ENCODE measurements at places on chromosomes 1 and 21. TPM values are rescaled to one million over a fixed set of nuclear protein-coding genes. Genes with fewer than 3 reads are reported as not detected.

DNA sequence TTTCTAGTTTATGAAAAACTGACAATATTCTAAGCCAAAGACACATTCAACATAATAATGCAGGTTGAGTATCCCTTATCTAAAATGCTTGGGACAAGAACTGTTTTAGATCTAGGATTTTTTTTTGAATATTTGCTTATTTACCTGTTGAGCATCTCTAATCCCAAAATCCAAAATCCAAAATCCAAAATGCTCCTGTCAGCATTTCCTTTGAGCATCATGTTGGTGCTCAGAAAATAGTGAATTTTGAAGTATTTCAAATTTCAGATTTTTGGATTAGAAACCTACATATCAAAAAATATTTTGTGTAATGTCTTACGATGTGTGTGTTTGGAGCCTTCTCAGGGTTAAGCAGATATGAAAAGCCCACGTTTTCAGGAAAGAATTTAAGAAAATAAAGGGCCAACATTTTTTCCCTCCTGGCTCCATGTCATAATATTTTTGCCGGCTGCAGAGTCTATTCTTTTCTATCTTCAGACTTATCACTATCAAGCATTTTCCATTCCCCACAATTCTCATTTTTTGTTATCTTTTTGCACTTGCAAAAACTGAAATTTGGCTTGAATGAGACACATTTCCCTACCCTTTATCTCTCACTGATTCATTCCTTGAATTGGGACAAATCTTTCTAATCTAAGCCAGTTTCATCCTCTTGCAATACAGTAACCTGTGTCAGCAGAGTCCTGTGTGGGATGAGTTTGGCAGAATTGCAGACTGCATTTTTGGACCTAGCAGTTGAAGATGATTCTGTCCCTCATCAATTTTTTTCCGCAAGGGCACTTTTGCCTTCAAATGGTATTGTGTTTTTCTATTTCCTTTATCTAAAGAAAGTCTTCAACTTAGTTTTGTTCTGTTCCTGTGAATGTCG, 233.9 kb downstream of the DISC1 start:
- H3K27ac ChIP-seq: no peak overlapping the region
- H3K4me1 ChIP-seq: 0 out of 2 replicates have a peak, but pooled peaks cover 2% of the 10 kb centered on the region
- H3K36me3 ChIP-seq: no peaks in the 10 kb centered on the region
- DNase-seq: no peak
- H3K4me3 ChIP-seq: no peak overlapping the region

HES3 gene
- total RNA-seq: not detected

UCK2 gene
- 87.8 TPM for total RNA-seq

DNA sequence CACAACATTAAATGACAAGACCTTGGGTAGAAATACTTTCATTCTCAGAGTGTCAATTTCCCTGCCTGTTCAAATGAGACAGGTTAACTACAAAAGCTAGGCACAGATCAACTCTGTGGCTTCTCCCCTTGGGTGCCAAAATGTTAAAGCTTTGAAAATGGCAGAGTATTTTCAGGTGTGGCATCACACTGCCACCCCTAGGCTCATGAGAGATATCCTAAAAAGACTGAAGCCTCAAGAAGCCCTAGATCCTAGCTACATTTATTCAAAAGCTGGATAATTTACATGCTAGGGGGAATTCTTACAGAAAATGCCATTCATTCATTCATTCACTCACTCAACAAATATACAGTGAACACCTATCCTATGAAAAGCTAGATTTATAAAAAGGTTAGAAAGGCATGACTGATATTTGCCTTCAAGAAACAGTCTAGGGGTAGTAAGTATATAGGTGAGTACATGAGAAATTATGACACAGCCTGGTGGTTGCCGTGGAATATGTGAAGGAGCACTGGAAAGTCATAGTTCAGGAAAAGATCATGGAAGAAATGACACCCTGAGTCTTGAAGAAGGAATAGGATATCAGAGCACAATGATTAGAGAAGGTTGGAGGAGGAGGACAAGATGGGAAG, 15.9 kb upstream of the RAB4A start:
- no peaks in the 10 kb centered on the region for H3K36me3 ChIP-seq
- H3K27me3 ChIP-seq: peaks cover 5% of the 10 kb centered on the region
- H3K4me1 ChIP-seq: no peaks in the 10 kb centered on the region
- no peak for DNase-seq

GRCh38 chr1:110341146-110341871, 2.1 kb downstream of the RBM15 start:
- H3K4me3 ChIP-seq: peak overlapping the region; percentile 9
- H3K27me3 ChIP-seq: no peaks in the 10 kb centered on the region

DNA sequence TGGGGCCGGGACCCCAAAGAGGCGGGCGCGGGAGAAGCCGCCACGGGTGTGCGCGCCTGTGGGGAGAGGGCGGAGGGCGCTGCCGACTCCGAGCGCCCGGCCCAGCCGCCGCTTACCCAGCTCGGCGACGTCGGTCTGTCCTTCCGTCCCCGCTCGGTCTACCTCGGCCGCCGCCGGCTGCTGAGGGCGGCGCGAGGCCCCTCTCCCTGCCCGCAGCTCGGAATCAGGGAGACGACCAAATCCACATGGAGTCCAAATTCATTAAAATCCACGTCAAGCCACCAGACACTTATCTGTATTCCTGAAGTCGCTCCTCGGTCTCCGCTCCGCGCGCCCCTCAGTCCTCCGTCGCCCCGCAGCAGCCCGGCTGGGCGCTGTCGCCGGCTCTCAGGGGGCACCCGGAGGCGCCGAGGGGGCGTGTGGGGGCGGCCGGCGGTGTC, 637 bp downstream of the PLXNA2 start:
- H3K4me3 ChIP-seq: peak overlapping the region; percentile 57
- no peak overlapping the region for H3K27ac ChIP-seq
- no peak for DNase-seq
- peaks cover 7% of the 10 kb centered on the region for H3K4me1 ChIP-seq
- peaks cover 12% of the 10 kb centered on the region for H3K27me3 ChIP-seq

DNA sequence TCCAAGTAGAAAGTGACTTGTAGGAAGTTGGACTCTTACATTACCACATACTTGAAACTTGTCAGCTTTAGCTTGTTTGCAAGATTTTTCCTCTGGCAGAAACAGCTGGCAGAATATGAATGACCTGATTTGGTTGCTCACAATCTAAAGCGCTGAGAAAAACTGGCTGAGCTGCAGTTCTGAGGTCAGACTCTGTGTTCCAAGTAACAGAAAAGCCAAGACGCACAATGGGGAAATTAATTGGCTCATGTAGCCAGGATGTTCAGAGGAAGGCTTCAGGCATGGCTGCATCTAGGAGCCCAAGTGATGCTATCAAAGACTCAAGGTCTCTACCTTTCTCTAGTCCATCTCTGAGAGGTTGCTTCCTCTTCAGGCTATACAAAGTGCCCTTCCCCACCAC, 27.0 kb downstream of the ALPL start:
- peaks cover 2% of the 10 kb centered on the region for H3K4me1 ChIP-seq
- H3K36me3 ChIP-seq: no peaks in the 10 kb centered on the region
- H3K27me3 ChIP-seq: peaks cover 28% of the 10 kb centered on the region

GRCh38 chr1:204751883-204752687, 66.5 kb upstream of the LRRN2 start:
- DNase-seq: no peak
- H3K27me3 ChIP-seq: peaks cover 3% of the 10 kb centered on the region
- no peak overlapping the region for H3K27ac ChIP-seq
- no peak overlapping the region for H3K4me3 ChIP-seq
- H3K4me1 ChIP-seq: no peaks in the 10 kb centered on the region
- no peaks in the 10 kb centered on the region for H3K36me3 ChIP-seq

DNA sequence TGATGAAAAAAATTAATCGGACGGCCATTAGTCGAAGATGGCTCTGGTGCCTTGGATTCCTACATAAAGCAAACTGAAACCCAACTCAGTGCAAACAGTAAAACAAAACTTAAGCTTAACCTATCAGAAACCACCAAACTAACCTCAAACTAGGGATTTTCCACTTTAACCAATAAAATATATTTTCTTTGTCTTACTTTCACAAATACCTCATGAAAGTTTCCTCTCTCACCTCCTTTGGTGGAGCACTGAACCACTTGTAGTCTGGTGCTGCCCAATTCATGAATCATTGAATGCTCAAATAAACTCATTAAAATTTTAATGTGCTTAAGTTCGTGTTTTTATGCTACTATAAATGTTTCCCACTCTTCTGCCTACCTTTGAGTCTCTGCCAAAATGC, 7.0 kb downstream of the ADORA3 start:
- no peaks in the 10 kb centered on the region for H3K4me1 ChIP-seq
- H3K36me3 ChIP-seq: no peaks in the 10 kb centered on the region
- no peak for DNase-seq
- no peak overlapping the region for H3K27ac ChIP-seq
- H3K4me3 ChIP-seq: no peak overlapping the region

GRCh38 chr1:118118873-118119463, 66.1 kb downstream of the SPAG17 start:
- no peaks in the 10 kb centered on the region for H3K36me3 ChIP-seq
- no peaks in the 10 kb centered on the region for H3K27me3 ChIP-seq
- no peak overlapping the region for H3K27ac ChIP-seq
- peaks cover 2% of the 10 kb centered on the region for H3K4me1 ChIP-seq
- DNase-seq: no peak

DNA sequence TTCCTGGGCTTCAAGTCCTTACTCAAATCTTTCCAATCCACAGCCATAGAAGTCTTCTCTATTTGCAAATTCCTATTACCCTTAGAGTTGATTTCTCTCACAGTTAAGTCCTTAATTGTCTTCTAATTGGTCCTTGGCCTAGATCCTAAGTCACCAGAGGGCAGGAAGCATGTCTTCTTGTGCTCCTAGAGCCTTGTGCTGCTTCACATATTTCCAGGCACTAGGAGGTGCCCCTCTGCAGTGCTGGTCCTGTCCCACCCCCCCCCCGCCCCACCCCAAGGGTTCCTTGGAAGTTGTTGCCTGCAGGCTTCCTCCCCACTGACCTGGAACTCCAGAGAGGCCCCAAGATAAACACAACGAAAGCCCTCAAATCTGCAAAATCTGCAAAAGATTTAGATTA, 28.1 kb upstream of the TARBP1 start:
- DNase-seq: no peak
- H3K36me3 ChIP-seq: no peaks in the 10 kb centered on the region
- H3K4me3 ChIP-seq: no peak overlapping the region
- no peak overlapping the region for H3K27ac ChIP-seq
- no peaks in the 10 kb centered on the region for H3K27me3 ChIP-seq

- no peaks in the 10 kb centered on the region for H3K4me1 ChIP-seq
- H3K4me3 ChIP-seq: no peak overlapping the region
- peaks cover 7% of the 10 kb centered on the region for H3K36me3 ChIP-seq
- no peak for DNase-seq
- H3K27ac ChIP-seq: no peak overlapping the region
- H3K27me3 ChIP-seq: no peaks in the 10 kb centered on the region
Measured at GRCh38 chr1:220224611-220225124, 47.6 kb downstream of the RAB3GAP2 start.

ICOSLG gene
- under 0.01 TPM for total RNA-seq

DNA sequence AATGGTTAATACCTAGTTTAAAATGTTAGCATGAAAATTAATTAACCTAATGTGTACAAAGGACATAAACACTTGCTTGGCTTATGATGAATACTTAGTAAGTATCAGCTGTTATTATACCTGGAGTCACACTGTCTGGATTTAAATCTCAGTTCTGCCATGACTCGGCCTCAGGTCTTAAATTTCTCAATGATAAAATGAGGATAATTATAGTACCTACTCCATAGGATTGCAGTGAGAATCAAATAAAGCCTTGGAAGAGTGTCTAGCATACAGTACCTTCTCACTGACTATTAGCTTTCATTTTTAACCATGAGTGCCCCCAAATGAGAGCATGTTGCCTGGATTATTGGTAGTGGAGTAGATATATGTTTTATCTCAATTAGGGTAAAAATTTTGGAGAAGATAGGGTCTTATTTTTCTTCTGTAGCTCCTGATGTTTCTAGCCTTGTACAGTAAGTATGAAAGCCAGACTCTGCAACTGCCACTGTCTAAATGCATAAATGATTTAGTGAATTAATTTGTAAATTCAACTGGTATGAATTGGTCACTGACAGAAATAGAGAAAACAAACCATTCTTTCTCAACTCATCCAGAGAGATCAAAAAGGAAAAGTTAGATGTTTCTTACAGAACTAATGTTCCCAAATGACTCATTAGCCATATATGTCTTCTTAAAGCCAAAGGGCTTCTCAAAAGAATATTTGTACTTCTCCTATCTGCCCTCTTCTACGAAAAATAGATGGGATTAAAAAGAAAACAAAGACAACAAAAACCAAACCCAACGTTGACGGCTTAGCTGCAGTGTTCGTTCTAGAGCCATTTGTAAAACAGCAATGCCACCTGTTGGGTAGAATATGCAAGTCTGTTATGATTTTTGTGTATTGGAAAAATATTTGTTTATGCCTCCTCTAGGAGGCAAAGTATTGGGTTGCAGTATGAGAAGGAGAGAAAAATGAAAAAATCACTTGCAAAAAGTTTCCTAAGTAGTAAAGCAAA, 53.8 kb upstream of the MROH9 start:
- peak; percentile 42 for DNase-seq
- H3K4me1 ChIP-seq: no peaks in the 10 kb centered on the region
- no peak overlapping the region for H3K4me3 ChIP-seq
- H3K27me3 ChIP-seq: no peaks in the 10 kb centered on the region
- no peak overlapping the region for H3K27ac ChIP-seq
- H3K36me3 ChIP-seq: no peaks in the 10 kb centered on the region

- H3K4me1 ChIP-seq: no peaks in the 10 kb centered on the region
- H3K27ac ChIP-seq: no peak overlapping the region
- H3K4me3 ChIP-seq: no peak overlapping the region
- peak; percentile 63 for DNase-seq
- H3K36me3 ChIP-seq: no peaks in the 10 kb centered on the region
Measured at GRCh38 chr1:170967042-170967910, 31.9 kb downstream of the MROH9 start.

DNA sequence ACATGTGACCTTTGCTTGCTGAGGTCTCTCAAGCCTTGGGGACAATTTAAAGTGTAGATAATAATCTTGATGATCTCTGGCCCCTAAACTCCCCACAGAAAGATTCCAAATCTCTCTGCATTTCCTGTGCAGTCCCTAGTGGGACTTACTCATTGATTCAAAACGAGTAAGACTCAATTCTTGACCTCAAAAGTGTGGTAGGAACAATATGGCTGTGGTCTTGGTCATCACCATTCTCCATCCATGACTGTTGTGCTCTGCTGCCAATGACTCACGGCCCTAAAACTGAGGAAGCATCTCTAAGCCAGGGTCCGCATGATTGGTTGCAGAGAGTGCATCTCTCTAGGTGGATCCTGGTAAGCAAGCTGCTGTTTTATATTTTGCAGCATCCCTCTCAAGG, 268.0 kb downstream of the PTGER3 start:
- H3K4me1 ChIP-seq: no peaks in the 10 kb centered on the region
- no peak overlapping the region for H3K4me3 ChIP-seq
- H3K36me3 ChIP-seq: no peaks in the 10 kb centered on the region

DNA sequence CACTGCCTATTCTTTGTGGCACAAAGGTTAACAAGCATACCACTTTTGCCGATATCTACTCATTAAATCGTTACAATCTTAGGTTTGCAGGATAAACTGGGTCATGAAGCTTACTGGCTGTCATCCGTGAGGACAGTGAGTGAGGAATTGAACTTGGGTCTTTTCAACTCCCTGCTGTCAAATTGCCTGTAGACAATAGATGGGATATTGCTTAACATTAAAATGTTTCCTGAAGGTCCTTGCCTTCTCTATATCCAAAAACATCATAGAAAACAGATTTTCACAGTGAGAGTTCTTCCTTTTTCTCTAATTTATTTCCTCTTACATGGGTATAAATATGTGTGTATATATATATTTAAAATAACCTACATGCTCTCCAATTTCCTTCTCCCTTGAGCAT, 257.8 kb downstream of the LMO4 start:
- no peaks in the 10 kb centered on the region for H3K27me3 ChIP-seq
- no peak for DNase-seq
- no peak overlapping the region for H3K4me3 ChIP-seq

Measured in IMR-90 (cell line).